Left lung (tissue), 14 donors: ENCODE measurements at places on chromosomes 7 and 10. TPM values are rescaled to one million over a fixed set of nuclear protein-coding genes. Genes with fewer than 3 reads are reported as not detected.

PIK3AP1 gene
- total RNA-seq: 19.2 TPM

GTF2IRD1 gene
- 28.3 TPM for total RNA-seq

- H3K4me3 ChIP-seq: no peak overlapping the region
- no peaks in the 10 kb centered on the region for H3K36me3 ChIP-seq
- no peaks in the 10 kb centered on the region for H3K4me1 ChIP-seq
- no peak overlapping the region for H3K27ac ChIP-seq
- DNase-seq: no peak
- H3K27me3 ChIP-seq: no peaks in the 10 kb centered on the region
These were observed 66.9 kb downstream of the CDHR3 start for GRCh38 chr7:106029941-106030340.

DNA sequence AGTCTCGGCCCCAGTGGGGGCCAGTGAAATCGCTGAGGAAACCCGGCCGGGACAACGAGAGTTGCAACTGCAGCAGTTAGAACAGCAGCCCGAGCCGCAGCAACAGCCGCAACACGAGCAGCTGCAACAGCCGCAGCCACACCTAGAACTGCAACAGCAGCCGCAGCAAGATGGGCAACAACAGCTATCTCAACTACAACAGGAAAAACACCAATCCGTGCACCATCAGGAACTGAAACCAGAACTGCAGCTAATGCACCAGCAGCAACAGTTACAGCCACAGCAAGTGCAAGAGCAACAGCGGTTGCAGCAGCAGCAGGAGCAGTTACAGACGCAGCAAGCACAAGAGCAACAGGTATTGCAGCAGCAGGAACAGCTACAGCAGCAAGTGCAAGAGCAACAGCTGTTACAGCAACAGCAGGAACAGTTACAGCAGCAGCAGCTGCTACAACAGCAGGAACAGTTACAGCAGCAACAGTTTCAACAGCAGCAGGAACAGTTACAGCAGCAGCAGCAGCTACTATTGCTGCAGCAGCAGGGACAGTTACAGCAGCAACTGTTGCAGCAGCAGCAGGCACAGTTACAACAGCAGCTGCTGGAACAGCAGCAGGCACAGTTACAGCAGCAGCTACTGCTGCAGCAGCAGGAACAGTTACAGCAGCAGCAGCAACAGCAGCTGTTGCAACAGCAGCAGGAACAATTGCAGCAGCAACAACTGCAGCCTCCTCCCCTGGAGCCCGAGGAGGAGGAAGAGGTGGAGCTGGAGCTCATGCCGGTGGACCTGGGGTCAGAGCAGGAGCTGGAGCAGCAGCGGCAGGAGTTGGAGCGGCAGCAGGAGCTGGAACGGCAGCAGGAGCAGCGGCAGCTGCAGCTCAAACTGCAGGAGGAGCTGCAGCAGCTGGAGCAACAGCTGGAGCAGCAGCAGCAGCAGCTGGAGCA, 6.1 kb downstream of the ZNF853 start:
- no peak for DNase-seq
- H3K27ac ChIP-seq: no peak overlapping the region
- H3K36me3 ChIP-seq: no peaks in the 10 kb centered on the region
- no peak overlapping the region for H3K4me3 ChIP-seq
- no peaks in the 10 kb centered on the region for H3K4me1 ChIP-seq

- no peaks in the 10 kb centered on the region for H3K27me3 ChIP-seq
- H3K36me3 ChIP-seq: no peaks in the 10 kb centered on the region
- H3K4me1 ChIP-seq: no peaks in the 10 kb centered on the region
These were observed 99.1 kb downstream of the CCDC71L start for GRCh38 chr7:106561666-106562411.

DNA sequence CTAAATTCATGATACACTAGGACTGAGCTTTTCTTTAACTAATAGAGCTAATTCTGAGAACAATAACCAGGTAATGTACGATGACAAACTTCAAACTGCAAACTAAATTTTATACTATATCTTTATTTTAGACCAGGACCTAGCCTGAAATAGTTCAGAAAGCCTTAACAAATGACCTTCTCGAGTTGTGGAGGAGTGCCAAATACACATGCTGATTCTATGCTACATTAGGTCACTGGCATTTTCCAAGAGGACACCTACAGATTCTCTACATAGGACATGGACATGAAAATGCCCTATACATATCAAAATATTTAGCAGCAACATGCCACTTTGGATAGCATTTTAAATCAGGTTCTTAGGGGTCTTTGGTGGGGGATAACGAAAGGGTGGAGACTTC, 44.0 kb upstream of the LRRTM3 start:
- no peaks in the 10 kb centered on the region for H3K4me1 ChIP-seq
- no peaks in the 10 kb centered on the region for H3K27me3 ChIP-seq
- H3K4me3 ChIP-seq: no peak overlapping the region
- H3K36me3 ChIP-seq: no peaks in the 10 kb centered on the region
- no peak overlapping the region for H3K27ac ChIP-seq
- no peak for DNase-seq

GRCh38 chr7:106552645-106553445, 108.1 kb downstream of the CCDC71L start:
- H3K4me1 ChIP-seq: no peaks in the 10 kb centered on the region
- H3K4me3 ChIP-seq: no peak overlapping the region
- no peaks in the 10 kb centered on the region for H3K27me3 ChIP-seq
- no peak overlapping the region for H3K27ac ChIP-seq
- no peaks in the 10 kb centered on the region for H3K36me3 ChIP-seq
- DNase-seq: no peak

TLX1 gene
- not detected for total RNA-seq

DNA sequence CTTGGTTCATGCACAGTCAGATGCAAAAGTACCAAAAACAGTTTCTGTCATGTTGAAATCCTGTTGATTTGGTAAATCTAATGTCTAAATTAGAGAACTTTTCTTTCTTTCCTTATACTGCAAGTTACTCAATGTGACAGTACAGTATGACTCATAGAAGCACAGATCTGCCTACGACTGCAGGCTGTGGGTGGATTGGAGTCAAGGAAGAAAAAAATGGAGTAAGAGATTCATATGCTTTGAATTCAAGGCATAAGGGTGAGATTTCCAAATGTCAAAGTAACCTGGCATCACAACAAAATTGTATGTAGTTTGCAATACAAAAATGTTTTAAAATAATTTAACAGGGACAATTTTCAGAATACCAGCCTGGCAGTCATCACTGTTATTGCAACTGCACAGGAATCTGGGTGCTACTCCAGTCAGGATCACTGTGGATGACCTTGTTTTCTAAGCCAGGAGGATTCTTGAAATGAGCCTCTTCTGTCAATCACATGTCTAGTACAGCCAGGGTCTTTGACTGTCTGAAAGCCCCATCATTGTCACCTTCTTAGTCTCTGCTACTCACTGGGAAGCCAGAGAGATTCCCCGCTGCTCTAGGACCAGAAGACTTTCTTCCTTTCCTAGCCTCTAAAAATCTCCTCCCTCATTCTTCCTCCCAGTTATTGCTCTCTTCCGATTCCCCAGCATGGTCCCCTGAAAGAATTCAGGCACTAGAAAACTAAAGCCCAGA, 83.6 kb downstream of the CD36 start:
- no peak overlapping the region for H3K4me3 ChIP-seq
- H3K4me1 ChIP-seq: peaks cover 32% of the 10 kb centered on the region
- H3K27me3 ChIP-seq: no peaks in the 10 kb centered on the region

DNA sequence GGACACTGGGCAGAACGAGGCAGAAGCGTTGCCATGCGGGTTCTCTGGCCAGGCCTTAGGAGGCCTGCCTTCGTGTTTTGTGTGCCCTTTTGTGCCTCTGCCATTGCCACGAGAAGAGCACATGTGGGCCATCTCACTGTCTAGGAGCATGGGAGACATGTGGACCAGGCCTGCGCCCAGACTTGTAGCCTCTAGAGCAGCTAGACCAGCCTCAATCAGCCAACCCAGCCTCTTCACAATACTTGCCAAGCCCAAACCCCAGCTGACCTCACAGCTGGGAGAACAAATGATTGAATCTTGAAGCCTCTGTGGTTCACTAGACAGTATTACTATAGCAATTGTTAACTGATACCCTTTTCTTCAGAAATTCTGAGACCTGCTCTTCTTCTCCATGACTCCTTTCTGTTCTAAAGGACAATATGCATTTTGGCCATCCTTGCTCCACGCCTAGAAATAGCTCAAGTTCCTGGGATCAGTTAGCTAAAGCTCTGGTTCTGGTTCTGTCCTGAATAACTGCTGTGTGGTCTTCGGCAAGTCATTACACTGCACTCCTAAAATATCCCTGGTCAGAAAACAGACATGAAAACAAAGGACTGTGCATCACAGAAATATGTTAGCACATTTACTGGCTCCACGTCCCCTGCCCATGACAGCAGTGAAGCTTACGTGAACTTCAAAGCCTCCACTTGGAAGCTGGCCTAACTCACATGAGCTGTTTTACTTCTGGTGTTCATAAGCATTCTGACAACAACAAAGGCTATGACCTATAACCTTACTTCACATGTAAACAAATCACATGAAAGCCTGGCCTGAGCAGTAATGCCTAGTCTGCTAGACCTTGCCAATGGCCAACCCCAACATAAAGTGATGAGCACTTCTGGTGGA, 72.3 kb upstream of the MKRN1 start:
- H3K36me3 ChIP-seq: no peaks in the 10 kb centered on the region
- H3K27ac ChIP-seq: no peak overlapping the region
- H3K4me1 ChIP-seq: no peaks in the 10 kb centered on the region
- H3K4me3 ChIP-seq: no peak overlapping the region

- peak within 1 kb of the TSS; percentile 44 for H3K4me3 ChIP-seq
- peak; percentile 36 for DNase-seq
- no peak within 1 kb of the TSS for H3K27ac ChIP-seq
- H3K4me1 ChIP-seq: peaks cover 34% of the 10 kb centered on the region
These were observed at the start of gene GRM8 for GRCh38 chr7:127252778-127253280. GRM8 (minus strand) TSS chr7:127252941.

WASHC2A gene
- total RNA-seq: 54.2 TPM

DNA sequence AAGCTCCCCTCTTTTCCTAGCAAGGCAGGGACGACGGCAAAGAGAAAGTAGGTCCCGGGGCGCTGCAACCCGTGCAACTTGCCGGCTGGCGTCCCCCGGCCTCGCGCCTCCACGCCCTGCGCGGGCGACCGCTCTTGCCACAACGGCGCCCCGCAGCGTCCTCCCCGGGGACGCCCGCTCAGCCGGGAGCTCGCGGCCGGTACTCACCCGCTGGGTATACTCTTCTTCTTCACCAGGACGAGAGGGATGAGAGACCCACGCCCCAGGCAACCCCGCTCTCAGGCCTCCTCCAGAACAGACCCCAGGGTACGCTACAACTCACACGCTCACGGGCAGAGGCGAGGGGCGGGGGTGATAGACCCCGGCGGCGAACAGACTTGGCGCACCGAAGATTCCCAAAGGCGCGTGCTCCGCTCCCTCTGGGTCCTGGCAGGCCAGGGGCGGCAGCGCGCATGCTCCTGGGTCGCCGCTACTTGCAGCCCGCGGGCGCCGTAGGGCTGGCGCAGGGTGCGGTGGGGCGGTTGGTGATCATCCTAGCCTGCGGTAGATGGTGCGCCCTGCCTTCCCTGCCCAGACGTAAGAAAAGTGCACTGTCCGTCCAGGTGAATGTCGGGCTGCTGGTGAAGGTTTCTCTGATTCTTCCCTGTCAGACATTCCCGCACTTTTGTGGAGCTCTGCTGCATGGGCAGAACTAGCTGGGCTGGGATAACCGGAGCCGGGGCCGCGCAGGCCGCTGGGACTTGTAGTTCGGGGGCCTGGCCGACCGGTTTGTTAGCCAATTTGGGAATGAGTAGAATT, at the start of gene CC2D2B:
Gene CC2D2B (plus strand): TSS at position 520 of the 798 bp plus-strand sequence. CDS start 3,349 bp downstream, outside the sequence.
- peak within 1 kb of the TSS; percentile 84 for H3K27ac ChIP-seq
- peak within 1 kb of the TSS; percentile 69 for H3K4me3 ChIP-seq
- DNase-seq: peak; percentile 89
- peaks cover 2% of the 10 kb centered on the region for H3K4me1 ChIP-seq
- H3K36me3 ChIP-seq: no peaks in the 10 kb centered on the region
- no peaks in the 10 kb centered on the region for H3K27me3 ChIP-seq

GRCh38 chr7:57769131-57769530, 319.2 kb downstream of the ZNF716 start:
- no peaks in the 10 kb centered on the region for H3K36me3 ChIP-seq
- no peak overlapping the region for H3K27ac ChIP-seq
- no peak for DNase-seq
- H3K27me3 ChIP-seq: no peaks in the 10 kb centered on the region
- no peak overlapping the region for H3K4me3 ChIP-seq

DNA sequence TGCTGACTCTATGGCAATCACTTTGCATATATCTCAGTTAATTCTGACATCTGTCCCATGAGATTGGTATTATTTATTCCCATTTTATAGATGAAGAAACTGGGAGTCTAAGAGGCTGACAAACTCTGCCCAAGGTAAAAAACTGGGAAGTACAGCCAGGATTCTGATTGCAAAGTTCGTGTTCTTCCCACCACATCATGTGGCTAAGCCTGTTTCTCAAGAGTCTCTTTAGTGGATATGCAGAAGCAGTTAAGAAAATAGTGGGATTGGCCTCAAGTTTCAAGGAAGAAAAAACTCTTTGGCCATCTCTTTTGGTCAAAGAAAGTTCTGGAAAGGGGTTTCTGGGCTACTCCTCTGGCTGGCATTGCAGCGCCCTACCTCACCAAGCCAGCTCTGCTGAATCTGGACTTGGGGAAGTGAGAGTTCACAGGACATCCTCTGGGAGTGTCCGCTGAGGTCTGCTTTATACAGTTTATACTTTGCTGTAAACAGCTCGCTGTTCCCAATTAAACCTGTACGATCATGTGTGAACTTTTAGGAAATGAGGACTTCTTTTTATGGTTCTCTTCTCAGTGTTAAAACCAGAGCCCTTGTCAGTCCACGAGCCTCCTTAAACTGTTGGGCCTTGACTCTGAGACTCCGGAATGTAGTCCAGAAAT, 12.2 kb upstream of the BMPR1A start:
- H3K4me3 ChIP-seq: no peak overlapping the region
- no peaks in the 10 kb centered on the region for H3K36me3 ChIP-seq

GRCh38 chr7:2545746-2546425, 9.4 kb downstream of the BRAT1 start:
- no peak overlapping the region for H3K27ac ChIP-seq
- H3K36me3 ChIP-seq: peaks cover 92% of the 10 kb centered on the region

GRCh38 chr10:114518401-114519305, 114.4 kb upstream of the AFAP1L2 start:
- no peak overlapping the region for H3K4me3 ChIP-seq
- H3K27ac ChIP-seq: peak overlapping the region; percentile 74
- DNase-seq: no peak

ANKRD16 gene
- total RNA-seq: 4.4 TPM

MOSPD3 gene
- total RNA-seq: 15.7 TPM

DNA sequence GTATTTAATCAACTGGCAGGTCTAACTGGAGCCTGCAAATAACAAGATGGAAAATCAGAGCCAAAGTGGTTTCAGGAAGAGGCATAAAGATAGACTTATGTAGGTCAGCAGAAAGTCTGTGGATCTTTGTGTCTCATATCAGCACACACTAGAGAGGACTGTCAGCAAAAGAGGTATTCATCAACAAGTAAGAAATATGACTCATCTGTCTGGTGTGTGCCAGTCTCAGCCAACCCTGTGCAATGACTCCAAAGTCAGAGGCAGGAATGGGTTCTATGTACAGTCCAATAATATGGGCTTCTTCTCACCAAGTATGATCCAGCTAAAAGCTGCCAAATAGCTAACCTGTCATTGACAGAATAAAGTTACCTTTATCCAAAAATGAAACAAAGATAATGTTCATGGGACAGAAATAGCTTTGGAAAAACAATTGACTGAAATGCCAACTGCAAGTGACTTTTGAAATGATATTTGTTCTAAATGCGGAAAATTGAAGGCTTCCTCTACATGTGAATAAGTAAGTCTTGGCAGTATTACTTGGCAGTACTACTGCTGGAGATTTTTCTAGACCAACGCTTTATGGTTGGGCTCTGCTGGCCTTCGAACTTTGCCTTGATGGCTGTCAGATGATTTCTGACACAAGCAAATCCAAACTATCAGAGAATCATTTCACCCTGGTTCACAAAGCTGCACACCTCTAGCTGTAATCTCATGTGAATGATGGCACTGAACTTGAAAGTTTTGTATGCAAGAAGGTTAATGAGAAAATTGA, 272.3 kb upstream of the SEMA3C start:
- no peaks in the 10 kb centered on the region for H3K27me3 ChIP-seq
- no peaks in the 10 kb centered on the region for H3K36me3 ChIP-seq
- no peak overlapping the region for H3K27ac ChIP-seq
